ENCODE measurements at places on chromosomes 4 and X.

GRCh38 chr4:18733961-18734360 is 712.4 kb upstream of the LCORL start:
- DNase-seq: no peak

GRCh38 chr4:43835869-43836268 is 612.7 kb downstream of the KCTD8 start:
- DNase-seq: no peak

DNA sequence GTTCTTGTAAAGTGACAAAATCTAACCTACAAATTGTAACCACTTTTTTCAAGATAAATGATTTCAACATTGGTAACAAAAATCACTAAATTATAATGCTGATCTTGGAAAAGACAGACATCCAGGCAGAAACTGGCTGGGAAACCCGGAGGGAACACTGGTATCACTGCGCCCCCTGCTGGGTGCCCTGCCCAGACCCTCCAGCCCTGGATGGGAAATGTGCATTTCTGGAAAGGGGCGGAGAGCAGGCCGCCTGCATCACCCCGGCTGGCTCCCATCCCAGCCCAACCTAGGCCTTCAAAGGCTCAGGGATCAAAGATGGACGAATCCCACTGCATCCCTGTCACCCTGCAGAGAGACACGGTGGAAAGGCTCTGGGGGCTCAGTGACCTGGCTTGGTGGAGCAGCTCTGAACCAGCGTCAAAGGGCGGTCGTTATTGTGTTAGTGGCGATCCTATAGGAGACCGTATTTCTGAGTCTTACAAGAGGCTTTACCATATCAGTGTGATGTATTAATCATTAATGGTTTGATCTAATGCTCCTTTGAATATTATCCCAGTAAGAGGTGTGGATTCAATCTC is 37.3 kb downstream of the ACOX3 start:
- DNase-seq: peak; percentile 78

DNA sequence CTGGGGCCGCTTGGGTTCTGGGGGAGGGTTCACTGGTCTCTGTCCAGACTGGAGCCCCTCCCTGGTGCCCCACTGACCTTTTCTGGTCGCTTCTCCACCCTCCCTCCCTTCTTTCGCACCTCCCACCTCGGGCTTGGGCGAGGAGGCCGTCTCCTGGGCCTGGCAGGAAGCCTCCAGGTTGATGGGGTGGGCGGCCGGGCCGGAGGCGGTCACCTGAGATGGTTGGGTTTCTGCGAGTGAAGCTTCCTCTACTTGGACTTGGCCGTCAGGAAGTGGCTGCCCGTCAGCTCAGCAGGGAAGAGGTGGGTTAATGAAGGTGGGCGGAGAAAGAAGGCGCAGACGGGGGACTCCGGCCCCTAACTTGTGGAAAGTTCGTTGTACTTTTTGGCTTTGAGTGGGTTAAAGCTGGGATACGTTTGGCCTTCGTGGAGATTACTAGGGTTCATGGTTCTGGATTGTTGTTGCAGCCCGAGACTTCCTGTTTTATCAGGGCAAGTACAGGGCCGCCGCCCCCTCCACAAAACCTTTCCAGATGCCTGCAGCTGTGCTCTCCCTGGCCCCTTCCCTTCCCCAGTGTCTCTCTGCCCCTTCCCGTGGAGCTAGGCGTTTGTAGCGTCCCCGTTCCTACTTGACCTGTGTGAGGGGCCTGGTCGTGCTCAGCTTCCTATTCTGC is 1.2 kb downstream of the AKAP17A start:
- DNase-seq: no peak

DNA sequence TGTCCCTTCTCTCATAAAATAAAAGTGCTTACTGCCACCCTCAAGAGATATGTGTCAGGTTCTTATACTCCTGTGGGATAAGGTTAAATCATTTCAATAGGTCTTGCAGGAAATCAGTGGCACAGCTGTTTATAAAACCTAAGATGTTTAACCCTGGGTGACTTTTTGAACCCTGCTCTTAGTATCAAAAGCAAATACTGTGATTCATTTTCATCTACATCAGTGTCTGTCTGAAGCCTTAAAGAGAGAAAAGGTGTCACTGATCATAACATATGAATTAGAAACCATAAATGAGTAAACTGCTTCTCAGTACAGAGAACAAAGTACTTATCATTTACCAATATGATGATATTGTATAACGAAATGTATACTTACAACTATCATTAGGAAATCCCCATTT is 59.0 kb downstream of the CCSER1 start:
- peak; percentile 45 for DNase-seq

GRCh38 chr4:42543762-42544161 is 113.1 kb downstream of the ATP8A1 start:
- no peak for DNase-seq

DNA sequence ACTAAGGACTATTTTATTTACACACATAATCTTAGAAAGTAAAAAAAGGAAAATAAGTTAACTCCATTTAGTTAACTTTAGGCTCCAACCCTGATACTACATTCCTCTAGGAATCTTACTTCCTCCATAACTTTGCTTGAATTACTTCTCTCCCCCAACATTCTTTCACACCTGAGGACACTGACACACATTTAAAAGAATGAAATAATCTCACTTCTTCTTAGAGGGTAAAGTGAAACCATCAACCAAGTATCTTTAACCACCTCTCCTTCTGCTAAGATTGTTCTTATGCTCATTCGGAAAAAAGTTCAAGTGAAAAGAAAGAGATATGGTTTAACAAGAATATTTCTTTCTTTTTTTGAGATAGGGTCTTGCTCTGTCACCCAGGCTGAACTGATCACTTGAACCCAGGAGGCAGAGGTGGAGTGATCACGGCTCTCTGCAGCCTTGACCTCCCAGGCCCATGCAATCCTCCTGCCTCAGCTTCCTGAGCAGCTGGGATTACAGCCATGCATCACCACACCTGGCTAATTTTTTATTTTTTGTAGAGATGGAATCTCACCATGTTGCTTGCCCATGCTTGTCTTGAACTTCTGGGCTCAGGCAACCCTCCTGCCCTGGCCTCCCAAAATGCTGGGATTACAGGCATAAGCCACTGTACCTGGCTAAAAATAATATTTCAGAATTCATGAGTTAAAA is 28.5 kb downstream of the SLC25A4 start:
- no peak for DNase-seq

DNA sequence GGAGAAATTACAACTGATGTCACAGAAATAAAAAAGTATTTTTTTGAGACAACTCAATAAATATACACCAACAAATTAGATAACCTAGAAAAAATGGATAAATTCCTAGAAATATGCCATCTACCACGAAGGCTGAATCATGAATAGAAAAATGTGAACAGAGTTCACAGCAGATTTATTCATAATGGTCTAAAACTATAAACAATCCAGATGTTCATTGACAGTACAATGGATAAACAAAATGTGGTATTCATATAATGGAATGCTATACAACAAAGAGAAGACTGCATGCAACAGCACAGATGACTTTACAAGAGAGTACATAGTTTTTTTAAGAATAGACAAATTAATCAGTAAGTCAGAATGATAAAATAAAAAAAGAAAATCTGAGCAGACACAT is 55.2 kb downstream of the CLOCK start:
- DNase-seq: no peak

GRCh38 chr4:122762520-122762919 is 30.0 kb downstream of the BBS12 start:
- no peak for DNase-seq

- no peak for DNase-seq
Measured at GRCh38 chr4:38046727-38047489, 86.7 kb downstream of the PTTG2 start.

DNA sequence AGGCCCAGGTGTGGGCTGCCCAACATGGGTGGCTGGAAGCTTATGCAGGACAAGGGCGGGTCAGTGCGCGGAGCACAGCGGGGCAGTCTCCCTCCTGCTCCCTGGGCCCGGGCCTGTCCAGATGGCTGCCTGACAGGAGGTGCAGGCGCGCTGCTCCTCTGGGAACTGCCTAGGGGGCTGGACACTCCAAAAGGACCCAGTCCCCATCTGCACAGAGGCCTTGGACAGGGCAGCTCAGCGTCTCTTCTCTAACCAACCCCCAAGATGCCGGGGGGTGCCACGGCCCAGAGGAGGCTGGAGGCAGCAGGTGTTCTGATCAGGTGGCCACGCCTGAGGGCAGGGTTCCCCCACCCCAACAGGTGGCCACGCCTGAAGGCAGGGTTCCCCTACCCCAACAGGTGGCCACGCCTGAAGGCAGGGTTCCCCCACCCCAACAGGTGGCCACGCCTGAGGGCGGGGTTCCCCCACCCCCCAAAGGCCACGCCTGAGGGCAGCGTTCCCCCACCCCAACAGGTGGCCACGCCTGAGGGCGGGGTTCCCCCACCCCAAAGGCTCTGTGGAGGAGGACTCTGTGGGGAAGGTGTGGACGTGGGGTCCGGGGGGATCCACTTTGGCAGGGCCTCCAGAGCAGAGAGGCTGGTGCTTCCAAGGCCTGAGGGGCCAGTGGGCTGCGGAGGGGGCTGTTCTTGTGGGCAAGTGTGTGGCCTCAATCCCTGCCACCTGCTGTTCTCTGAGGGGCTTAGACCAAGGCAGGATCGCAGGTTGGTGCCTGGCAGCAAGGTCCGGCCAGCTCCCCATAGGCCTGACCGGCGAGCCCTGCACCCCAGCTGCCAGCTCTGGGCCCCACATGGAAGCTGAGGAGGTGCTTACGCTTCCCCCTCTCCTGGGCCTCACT is 36.1 kb downstream of the CPLX1 start:
- no peak for DNase-seq

DNA sequence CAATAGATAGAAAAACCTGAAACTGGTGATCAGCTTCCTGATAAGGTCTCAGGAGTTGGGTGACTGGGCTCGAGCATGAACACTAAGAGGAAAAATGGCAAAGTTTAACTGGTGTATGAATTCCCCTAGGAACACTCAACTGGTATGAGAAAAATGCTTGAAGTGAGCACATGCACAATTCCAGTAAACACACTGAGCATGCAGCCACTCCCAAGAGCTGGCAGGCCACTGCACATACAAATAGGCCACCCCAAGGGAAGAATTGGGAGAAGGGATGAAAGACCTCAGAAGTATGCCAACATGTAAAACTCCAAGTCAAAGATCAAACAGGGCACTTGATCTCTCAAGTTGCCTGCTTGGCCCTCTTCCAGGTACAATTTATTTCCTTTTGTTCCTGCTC is 45.4 kb upstream of the GNPDA2 start:
- no peak for DNase-seq

DNA sequence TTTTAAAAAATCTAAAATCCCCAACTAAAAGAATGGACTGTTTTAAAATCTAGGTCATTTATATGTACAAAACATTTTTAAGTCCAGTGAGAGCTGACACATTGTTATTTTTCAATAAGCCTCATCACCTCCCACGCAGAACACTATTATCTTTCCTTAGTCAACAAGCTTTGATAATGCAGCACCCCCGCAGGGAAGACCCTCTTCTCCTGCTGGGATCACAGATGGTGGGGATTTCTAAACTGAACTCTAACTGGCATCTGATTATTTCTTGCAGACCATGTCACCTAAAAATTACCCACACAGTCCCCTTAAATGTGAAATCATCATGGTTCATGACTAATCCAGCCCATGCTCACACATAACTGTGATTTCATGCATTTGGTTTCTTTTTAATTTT is 11.6 kb downstream of the SYTL4 start:
- no peak for DNase-seq

DNA sequence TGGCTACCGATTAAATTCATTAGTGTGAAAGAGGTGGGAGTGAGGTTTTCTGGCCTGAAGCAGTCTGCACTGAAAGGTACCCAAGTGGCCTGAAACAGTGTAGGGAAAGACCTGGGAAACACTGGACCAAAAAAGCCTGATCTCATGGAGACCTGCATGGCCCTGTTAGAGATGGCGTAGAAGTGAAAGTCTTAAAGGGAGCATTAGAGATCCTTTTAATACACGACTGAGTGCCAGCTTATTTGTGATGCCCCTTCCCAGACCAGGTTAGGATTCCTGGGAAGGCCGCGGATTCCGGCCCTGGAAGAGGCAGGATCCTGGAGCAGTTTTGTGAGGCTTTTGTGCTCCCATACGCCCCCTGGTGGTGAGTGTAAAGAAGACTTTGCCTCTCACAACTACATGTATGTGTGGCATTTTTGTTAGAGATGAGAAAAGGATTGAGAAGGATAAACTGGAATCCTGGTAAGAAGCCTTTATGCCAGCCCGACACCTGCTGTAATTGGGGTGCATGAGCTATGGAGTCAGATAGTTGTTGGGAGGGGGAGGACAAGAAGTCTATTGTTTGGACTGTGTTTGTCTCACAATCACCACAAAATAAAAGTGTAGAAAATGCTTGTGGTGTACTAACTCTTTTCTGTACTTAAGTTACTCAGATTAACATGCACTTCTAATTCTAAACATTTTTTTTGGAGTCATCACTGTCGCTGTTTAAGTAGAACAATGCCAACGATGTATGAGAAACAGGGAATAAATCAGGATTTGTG is 54.0 kb downstream of the JADE1 start:
- peak; percentile 85 for DNase-seq

GRCh38 chr4:159552979-159553768 is 450.3 kb downstream of the RAPGEF2 start:
- DNase-seq: no peak

GRCh38 chr4:135371137-135371536 is 1169.5 kb upstream of the PABPC4L start:
- peak; percentile 42 for DNase-seq

DNA sequence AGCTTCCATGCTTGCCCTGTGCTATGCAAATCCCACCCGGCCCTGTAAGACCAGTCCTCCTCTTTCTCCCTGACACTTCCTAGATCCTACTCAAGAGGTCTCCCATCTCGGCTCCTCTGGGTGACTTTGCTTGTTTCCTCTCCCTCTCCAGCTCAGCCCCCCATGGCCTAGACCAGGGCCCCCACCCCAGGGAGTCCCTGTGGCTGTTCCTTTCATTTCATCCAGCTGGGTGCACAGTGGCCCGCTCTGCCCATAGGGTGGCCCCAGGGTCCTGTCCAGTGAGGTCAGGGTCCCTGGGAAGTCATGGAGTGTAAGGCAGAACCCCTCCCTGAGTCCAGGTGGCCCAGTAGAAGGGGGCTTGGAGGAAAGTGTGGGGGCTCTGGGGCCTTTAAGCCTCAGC is 52.3 kb upstream of the NKX1-1 start:
- no peak for DNase-seq

DNA sequence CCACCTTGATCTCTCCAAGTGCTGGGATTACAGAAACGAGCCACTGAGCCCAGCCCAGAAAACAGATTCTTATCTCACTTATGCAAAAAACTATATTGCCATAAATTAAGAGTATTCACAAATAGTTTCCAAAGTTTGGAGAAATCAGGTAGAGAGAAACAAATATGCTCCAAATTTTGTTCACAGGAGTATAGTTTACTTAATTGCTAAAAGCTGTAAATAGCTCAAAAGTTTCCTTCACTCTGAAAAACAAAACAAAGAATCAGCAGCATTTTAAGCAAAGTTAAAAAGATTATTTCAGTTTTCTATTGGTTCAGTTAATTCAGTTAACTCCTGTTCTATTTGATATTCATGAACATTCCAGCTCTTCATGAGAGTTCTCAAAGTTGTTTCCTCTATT is 18.5 kb upstream of the GRPEL1 start:
- no peak for DNase-seq

DNA sequence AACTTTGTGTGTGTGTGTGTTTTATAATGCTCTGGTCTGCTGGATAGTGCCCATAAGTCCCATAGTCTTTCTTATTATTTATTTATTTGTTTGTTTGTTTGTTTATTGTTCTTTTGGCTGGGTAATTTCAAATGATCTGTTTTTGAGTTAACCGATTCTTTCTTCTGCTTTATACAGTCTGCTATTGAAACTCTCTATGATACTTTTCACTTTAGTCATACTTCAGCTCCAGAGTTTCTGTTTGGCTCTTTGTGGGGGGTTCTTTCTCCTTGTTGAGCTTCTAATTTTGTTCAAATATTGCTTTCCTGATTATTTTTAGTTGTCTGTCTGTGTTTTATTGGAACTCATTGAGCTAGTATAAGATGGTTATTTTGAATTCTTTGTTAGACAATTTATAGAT is 10.0 kb downstream of the CXCL3 start:
- no peak for DNase-seq

Measured in HT-29 (cell line).